ENCODE measurements at places on chromosomes 3 and 15. TPM values are rescaled to one million over a fixed set of nuclear protein-coding genes. Genes with fewer than 3 reads are reported as not detected.

DNA sequence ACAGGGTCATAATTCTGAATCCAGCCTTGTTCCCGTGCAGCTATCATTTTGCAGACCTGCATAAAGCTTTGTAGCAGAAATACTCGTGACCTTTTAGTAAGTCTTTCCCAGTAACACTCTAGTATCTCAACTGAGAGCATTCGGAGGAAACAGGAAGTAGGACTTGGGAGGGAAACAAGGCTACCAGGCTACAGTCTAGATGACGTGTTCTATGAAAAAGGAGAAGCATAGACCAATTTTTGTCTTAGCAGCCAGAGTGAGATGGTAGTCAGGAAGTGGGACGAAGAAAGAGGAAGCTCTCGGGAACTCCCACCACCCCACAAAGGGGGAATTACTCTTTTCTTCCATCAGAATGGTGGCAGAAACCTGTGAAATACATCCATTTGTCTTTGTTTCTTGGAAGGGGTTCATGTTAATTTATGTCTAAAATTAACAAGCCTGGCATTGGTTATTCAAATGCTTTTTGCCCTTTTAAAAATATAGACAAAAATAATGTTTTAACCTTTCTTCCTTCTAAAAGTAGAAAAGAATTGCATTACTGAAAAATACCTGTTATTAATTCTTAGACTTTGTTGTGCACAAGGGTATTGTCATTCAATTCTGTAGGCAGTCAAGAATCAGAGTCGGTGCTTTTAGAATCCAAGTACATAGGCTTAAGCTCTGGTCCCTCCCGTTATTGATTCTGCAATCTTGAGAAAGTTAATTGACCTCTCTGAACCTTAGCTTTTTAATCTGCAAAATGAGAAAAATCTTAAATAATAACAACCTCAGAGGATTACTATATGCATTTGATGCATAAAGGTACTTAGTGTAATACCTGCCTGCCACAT lies 1.6 kb upstream of the SUCNR1 start:
- no peak for DNase-seq

GRCh38 chr15:70526221-70526973 lies 237.0 kb downstream of the UACA start:
- DNase-seq: no peak

GRCh38 chr3:172315401-172316091 lies 132.7 kb downstream of the GHSR start:
- DNase-seq: no peak

The JAGN1 gene
- total RNA-seq: 30.0 TPM

The RARRES1 gene
- not detected for total RNA-seq

Data from G401 (cell line).